Stimulated activated CD8-positive, alpha-beta memory T cell treated with anti-CD3 and anti-CD28 coated beads, Interleukin-4, amount 100 ng/mL, for 48 hours (primary cell): ENCODE measurements at places on chromosomes 5 and 9.

DNA sequence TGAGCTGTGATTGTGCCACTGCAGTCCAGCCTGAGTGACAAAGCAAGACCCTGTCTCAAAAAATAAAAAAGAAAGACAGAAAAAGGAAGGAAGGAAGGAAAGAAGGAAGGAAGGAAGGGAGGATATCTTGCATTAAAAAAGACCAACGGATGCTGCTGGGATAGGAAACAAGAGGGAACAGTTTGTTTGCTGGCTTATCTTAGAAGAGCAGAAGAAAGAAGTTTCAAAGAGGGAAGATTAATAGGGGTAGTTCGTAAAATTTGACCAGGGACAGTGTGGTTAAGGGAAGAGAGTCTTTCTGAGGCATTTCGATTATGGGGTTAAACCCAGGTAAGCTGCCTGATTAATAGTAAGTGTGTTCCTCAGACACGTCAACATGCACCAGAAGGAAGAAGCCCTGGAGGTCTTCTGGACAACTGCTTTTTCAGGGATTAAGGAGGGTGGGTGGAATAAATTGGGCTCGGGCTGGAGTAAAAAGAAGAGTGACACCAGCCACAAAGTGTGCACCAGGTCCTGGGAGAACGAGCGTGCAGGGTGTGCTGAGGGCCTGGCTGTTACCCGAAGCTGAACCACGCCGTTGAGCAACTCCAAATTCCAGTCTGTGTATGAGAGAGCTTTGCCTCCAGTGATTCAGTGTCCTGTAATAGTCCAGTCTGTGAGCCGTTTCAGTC lies 24.8 kb downstream of the FYB1 start:
- DNase-seq: no peak

GRCh38 chr9:135040892-135041291 lies 46.6 kb upstream of the OLFM1 start:
- no peak for DNase-seq

- no peak for DNase-seq
Observed at GRCh38 chr9:38094165-38094564, 25.1 kb upstream of the SHB start.

DNA sequence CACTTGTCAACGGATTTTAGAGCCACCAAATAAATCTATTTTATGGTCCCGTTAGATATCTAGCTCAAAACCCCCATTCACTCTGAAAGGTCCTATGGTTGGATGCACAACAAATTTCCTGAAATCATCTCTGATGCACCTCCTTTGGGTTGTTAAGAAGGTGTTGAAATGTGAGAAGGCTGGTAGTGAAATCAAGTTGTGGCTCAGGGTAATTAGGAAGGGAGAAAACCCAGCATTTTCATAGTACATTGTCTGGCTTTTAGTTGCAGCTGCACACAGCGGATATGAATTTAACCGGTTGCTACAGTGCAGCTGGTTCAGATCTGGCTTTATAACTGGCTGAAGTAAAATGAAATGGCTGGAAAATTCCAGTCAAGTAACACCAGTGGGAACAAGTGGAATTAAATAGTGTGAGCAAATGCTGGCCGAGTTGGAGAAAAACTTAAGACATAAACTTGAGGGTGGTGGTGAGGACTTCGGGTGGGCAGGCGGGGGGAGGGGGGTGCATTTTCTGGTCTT lies 17.6 kb downstream of the RGMB start:
- DNase-seq: no peak

DNA sequence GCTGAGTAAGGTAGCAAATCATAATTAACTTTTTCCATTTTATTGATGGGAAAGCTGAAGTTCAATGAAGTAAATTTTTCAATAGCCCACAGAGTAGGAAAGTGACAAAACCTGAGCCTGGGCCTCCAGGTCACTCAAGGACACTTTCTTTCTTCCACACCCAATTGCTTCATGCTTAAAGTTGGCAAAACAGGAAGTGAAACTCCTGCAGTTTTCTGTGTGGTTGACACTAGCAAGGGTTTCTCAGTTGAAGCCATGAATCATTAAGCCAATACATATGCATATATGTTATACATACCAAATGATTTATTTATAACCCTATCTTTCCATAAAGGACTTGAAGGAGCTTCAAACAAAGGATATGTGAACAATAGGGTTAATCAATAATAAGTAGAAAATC lies 13.9 kb downstream of the TLR4 start:
- no peak for DNase-seq
